ENCODE measurements at places on chromosomes 12 and 14.

DNA sequence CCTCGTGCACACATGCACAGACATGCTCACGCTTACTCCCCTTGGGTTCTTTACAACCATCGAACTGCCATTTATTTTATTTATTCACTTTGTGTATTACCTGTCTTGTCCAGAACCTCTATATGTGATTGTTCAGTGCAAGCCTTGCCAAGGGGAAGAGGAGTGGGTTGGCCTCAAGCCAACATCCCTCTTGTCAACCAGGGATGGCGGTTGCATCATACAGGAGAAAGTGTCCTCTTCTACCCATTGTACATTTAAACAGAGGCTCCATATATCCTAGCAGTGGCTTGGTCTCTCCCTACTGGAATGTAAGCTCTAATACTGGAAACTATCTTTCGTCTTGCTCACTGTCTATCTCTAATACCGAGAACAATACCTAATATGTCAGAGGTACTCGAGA is 108.4 kb downstream of the C12orf42 start:
- no peak for DNase-seq

- DNase-seq, result no peak
Observed at GRCh38 chr14:36454599-36455240, 65.3 kb downstream of the NKX2-1 start.

GRCh38 chr12:105220150-105220928 is 15.6 kb downstream of the APPL2 start:
- DNase-seq, result no peak

DNA sequence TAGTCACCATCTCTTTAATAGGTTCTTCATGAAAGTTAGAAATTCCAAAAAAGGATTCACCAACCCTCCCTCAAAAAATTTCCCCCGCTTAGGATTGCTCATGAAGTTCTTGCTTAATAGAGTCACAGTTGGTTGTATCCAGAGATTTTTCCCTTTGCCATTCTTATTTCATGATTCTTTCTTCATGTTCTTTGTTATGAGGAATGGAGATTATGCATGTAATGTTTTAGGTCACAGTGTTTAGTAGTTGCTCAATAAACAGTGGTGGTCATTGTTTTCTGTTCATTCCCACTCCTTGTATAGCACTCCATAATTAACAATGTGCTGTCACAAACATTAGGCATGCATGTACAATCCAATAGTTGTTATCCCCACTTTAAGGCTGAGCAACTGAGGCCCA is 51.2 kb upstream of the RTRAF start:
- no peak for DNase-seq

GRCh38 chr12:20474016-20474415 is 105.7 kb downstream of the PDE3A start:
- DNase-seq, result no peak
